ENCODE measurements at places on chromosomes 13 and 19. TPM values are rescaled to one million over a fixed set of nuclear protein-coding genes. Genes with fewer than 3 reads are reported as not detected.

Gene GPI
- total RNA-seq, result 446 TPM

Gene LRRC8E
- total RNA-seq, result 3.6 TPM

Gene TMIGD2
- 0.55 TPM for total RNA-seq

Gene GPC5
- total RNA-seq, result 0.46 TPM

Data from WTC11 (cell line).